ENCODE measurements at places on chromosomes 5 and 9.

DNA sequence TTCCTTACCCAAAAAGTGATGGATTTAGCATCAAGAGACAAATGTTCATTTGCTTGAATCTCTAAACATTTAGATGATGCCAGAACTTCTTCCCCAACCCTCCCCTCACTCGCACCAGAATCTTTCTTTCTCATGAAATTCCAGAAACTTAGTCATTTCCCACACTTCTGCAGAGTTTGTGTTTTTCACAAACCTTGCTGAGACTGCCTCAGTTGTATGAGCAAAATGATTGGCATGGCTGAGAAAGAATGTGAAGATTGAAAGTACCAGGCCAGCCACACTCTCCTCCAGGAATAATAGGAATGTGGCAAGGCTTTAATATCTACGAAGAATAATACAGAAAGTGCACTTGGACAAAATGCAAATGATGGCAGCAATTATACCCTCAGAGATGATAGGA, 428.3 kb upstream of the CDH6 start:
- peak; percentile 69 for DNase-seq

- no peak for DNase-seq
These were observed 71.4 kb downstream of the MED27 start for GRCh38 chr9:132008184-132008803.

DNA sequence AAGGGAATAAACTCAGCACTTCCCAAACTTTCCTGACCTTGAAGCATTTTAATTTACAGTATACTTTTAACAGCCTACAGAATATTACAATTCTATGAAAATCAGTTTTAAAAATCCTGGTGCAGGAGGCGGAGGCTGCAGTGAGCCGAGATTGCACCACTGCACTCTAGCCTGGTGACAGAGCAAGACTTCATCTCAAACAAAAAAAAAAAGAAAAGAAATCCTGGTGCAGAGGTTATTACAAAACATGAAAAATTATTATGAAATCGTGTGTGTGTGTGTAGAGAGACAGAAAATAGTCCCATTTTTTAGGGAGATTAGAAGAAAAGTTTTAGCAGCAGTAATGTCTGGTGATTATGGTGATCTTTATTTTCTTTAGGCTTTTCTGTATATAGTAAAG, 26.9 kb downstream of the GOLPH3 start:
- DNase-seq = peak; percentile 42

DNA sequence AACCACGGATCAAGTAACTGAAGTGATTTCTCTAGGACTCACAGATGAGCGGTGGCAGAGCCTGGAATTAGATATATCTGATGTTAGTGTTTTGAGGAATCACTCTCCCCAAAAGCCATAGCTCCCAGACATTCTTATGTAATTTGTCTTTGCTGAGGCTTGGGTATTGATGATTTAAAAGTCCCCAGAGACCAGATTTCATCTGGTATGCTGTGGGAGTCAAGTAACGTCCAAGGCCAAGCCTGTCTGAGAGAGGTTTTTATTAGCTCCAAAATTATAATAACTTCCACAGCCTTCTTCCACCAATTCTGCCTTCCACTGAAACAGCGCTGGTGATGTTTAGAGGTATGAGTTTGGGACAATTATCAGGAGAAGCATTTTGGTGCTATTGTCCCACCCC, 21.3 kb upstream of the KCNIP1 start:
- DNase-seq = peak; percentile 49

GRCh38 chr5:169706758-169707450, 69.8 kb downstream of the DOCK2 start:
- peak; percentile 67 for DNase-seq

GRCh38 chr9:104494808-104495207, 9.3 kb upstream of the OR13F1 start:
- no peak for DNase-seq

GRCh38 chr5:92637247-92637646, 943.8 kb downstream of the NR2F1-AS1 start:
- DNase-seq = no peak

GRCh38 chr5:33032271-33033070, 321.4 kb downstream of the NPR3 start:
- DNase-seq = peak; percentile 79

DNA sequence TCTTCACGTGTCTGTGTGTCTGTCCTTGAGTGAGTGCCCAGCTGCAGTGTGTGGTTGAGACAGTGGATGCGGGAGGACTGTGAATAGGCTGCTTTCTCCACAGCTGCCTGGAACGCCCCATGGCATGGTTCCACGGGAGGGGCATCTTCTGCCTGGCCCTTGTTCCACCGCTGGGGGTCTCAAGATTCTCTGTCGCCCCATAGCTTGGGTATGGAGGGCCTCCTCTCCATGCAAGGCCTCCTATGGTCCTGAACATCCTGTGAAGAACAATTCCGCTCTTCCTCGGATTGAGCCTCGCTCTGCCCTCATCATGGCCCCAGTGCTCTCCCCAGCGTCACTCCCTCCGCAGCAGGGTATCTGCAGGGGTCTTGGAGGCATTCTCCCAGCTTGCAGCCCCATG, 36.1 kb downstream of the COL5A1 start:
- DNase-seq = no peak

DNA sequence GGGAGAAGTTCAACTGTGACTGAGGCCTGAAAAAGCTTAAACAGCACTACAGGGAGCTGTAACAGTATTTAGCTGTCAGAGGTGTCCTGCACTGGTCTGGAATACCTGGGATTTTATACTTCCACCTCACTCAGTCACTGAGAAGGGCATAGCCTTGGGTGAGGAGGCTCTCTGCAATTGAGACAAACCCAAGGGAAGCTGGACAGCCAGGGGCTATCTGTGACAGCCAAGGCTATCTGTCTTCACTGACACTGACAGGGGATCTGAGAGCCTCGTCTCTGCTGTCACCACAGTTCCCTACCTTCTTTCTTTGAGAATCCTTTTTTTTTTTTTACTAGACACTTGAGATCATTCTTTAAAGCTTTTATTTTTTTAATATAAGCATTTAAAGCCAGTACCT, 356.2 kb upstream of the CD180 start:
- no peak for DNase-seq

- DNase-seq = peak; percentile 32
These were observed 79.1 kb downstream of the FEM1C start for GRCh38 chr5:115465431-115465830.

- DNase-seq = no peak
These were observed 58.4 kb downstream of the TTC39B start for GRCh38 chr9:15248621-15249020.

DNA sequence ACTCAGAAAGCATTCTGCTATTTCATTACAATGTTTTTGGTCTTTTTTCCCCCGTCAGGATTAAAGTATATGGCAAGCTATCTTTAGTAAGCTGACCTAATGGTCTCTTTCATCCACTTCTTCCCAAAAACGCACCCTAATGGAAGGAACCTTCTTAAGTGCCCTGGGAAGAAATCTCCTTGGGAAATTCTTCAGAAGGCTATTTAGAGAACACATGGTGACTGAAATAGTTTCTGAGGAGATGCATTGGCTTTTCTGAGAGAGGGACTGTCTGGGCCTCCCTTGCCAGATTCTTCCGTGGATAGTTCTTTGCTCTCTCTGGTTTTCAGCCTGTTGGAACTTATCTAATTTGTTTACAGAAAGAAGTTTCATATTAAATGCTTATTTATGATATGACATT, 524.1 kb upstream of the MEF2C start:
- DNase-seq = no peak

- DNase-seq = peak; percentile 32
These were observed 633 bp upstream of the PPP1R26 start for GRCh38 chr9:135478829-135479468.

DNA sequence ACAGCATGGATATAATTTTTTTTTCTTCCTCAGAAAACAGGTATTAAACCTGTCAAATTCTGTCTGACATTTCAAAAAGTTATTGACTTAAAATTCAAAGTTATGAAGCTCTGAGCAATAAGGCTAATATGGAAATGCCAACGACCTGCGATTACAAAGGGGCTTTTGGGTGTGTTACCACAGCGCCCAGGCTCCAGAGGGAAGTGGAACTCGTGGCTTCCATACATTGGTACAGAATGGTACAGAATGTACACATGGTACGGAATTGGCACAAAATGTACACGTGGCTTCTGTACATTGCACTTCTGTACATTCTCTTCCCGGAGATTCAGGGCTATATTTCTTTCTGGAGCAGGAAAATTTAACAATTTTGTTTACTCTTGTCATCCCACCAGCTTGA, 225.1 kb upstream of the TBCA start:
- DNase-seq = no peak

DNA sequence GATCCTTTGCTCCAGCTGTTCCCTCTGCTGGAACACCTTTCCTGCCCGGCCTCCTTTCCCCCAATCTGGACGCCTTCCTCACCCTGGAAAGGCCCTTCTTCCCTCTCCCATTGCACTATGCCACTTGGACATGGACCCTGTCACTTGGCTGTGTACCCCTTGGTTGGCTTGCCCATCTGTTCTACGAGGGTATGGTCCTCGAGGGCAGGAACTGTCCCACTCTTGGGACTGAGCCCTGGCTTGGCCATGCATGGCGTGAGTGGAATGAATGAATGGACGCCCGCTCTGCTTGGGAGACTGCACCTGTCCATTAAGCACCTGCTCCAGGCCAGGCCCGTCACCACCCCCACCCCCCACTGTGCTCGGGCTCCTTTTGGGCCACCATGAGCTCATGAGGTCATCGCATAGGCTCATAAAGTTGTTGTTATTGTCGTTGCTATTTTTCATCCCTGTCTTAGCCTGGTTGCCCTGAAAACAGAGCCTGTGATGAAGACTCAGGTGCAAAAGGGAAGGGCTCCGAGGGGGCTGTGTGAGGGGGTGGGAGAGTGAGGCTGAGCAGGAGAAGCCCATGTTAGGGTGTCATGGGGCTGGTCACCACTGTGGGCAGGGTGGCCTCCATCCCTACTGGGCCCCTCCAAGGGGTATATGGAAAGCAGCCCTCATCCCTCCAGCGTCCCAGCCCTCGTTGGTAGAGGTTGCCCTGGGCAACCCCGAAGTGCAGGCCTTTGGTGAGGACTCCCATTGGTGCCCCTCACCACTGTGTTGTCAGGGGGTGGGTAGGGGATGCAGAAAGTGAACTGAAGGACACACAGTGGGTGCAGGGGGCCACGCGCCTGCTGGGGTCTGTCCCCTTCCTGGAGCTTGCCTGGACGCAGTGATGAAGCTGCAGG, 57.2 kb upstream of the IER5L start:
- no peak for DNase-seq

GRCh38 chr9:114033397-114034103, 44.5 kb downstream of the AMBP start:
- no peak for DNase-seq

- DNase-seq = no peak
These were observed 2.6 kb upstream of the CEP72 start for GRCh38 chr5:609506-609905.

DNA sequence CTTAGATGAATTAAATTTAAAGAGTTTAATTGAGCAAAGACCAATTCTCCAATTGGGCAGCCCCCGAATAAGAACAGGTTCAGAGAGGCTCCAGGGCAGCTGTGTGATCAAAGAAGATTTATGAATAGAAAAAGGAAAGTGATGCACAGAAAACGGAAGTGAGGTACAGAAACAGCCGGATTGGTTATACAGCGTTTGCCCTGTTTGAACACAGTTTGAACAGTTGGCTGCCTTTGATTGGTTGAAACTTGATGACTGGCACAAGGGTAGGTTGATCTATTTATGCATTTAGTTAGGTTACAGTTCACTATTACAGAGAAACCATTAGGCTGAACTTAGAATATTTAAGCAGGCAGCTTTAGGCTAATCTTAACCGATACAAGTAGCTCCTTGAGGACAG, 29.5 kb downstream of the NIM1K start:
- DNase-seq = no peak

DNA sequence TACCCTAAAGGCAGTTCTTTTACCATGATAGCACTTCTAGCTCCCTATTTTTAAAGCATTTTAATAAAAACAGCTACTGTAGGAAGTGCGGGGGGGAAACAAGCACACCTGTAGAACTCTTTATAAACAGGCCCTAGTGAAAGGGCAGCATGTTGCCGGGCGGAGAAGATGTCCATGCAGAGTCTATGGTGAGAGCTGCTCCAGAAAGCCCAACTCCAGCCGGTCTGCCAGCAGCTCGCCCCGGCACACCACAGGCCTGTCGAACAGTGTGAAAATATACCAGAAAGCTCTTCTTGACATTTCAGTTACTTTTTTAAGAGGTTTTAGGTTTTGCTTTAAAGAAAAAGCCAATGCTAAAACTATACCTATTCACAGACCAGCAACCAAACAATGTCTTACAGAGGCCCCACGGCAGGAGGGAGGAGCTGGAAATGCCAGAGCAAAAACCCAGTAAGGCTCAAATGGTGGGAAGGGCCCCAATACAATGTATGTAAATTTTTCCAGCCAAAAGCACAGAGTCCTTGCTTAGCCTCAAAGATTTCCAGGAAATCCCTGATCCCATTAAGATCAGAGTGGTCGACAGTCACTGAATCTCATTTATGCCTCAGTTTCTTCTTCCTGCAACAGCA, 121.2 kb downstream of the SAXO1 start:
- DNase-seq = no peak

DNA sequence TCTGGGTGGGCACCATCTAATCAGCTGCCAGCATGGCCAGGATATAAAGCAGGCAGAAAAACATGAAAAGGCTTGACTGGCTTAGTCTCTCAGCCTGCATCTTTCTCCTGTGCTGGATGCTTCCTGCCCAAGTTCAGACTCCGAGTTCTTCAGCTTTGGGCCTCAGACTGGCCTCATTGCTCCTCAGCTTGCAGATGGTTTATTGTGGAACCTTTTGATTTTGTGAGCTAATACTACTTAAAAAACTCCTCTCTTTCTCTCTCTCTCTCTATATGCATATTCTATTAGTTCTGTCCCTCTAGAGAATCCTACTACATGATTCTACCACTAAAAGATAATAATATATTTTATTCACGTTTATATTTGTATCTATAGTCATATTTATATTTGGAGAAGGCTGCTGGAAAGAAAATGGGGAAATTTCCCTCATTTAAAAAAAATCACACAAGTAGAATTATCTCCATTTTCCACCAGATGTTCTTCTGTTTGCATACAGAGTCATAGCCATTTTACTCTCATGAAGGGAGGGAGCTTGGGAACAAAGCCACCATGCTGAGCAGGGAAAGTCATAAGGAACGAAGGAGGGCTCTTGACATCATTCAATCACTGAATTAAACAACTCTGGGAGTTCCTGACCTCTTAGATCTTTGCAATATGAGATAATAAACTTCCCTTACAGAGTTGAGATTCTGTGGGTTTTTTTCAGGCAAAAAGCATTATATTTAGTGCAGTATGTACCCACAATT, 1137.4 kb upstream of the CDH18 start:
- DNase-seq = no peak

DNA sequence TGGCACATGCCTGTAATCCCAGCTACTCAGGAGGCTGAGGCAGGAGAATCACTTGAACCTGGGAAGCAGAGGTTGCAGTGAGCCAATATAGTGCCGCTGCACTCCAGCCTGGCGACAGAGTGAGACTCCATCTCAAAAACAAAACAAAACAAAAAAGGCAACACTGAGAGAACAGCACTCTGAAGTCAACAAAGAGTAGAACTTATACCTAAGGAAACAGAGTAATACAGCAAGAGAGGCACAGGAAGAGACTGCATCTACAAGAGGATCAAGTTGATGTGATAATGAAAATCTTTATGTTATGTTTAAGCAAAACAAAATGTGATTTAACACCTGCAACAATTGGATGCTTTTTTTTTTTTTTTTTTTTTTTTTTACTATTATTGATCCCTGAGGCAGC, 33.1 kb downstream of the FYB1 start:
- DNase-seq = no peak
